ENCODE measurements at places on chromosomes 16 and 17.

GRCh38 chr16:9521749-9522370, 430.4 kb downstream of the HAPSTR1 start:
- DNase-seq = no peak

DNA sequence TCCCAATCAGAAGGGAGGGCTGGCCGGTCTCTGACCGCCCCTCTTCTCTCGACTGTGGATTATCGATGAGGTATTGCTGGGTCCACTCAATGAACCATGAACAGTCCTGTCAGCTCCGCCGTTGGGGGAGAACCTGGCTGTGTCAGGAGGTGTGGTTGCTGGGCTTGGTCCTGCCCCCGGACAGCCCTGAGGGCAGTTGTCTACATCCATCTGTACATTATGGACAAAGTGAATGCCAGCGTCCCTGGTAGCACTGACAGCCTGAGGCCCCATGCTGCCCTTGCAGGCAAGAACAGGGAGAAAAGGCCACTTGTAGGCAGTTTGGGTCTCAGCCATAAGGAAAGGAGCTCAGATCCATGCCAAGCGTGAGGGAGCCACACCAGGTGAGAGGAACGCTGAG, 38.9 kb downstream of the ST3GAL2 start:
- DNase-seq = no peak

- DNase-seq = no peak
These were observed 48.6 kb upstream of the ZNF469 start for GRCh38 chr16:88333848-88334777.

DNA sequence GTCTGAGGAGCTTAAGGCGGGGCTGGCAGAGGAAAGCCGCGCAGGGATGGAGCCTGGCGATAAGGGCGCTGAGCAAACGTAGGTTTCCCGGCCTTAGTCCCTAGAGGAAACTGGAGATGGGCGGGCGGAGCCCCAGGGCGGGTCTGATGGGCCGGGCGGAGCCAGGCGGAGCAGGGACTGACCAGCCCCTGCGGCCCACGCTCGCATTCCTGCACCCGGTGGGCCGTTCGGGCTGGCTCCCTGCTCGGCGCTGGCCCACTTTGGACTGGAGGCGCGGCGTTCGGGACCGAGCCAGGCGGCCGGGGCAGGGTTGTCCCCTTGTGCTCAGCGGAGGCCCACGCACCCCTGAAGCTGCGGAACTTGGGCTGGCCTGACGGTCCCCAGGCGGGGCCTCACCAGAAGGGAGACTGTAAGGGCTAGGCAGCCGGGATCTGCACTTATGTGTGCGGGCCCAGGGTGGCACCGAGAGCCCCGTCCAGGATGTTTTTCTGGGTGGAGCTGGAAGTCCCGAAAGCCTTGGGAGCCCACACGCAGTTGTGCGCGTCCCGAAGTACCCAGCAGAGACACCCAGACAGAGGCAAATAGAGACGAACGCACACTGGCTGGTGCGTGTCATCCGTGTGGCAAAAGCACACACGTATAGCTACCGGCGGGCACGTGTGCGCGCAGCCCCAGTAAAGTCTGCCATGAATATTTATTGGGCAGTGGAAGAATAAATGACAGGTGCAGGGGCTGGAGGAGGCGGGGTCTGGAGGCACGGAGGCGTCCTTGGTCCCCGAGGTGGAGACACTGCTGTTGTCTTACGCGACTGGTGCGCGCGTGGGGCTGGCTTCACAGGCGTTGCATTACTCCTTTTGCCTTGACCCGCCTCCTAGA, 1.4 kb downstream of the PYDC1 start:
- DNase-seq = no peak

GRCh38 chr16:380762-381011, 1.1 kb downstream of the PGAP6 start:
- no peak for DNase-seq

- no peak for DNase-seq
These were observed 26.2 kb downstream of the SHISA9 start for GRCh38 chr16:12927591-12927990.

Measured in left kidney (tissue), 8 donors.